Renal pelvis (tissue), 12 donors: ENCODE measurements at places on chromosomes 3 and 15. TPM values are rescaled to one million over a fixed set of nuclear protein-coding genes. Genes with fewer than 3 reads are reported as not detected.
A peak's percentile ranks its signal among the peaks of the same experiment; 100 is the strongest.

ACVR2B gene
- 21.8 TPM for polyA plus RNA-seq

A4GNT gene
- polyA plus RNA-seq = 2.8 TPM

GRK7 gene
- 0.13 TPM for polyA plus RNA-seq

UBXN7 gene
- polyA plus RNA-seq = 37.9 TPM

KNG1 gene
- 84.2 TPM for polyA plus RNA-seq

CDCP1 gene
- 1.0 TPM for polyA plus RNA-seq

UCN2 gene
- polyA plus RNA-seq = 0.40 TPM

GPR62 gene
- polyA plus RNA-seq = 0.64 TPM

PTX3 gene
- polyA plus RNA-seq = 3.3 TPM

THRB gene
- 35.9 TPM for polyA plus RNA-seq

FMN1 gene
- polyA plus RNA-seq = 19.5 TPM

GNAT1 gene
- 0.03 TPM for polyA plus RNA-seq

PAQR5 gene
- polyA plus RNA-seq = 40.6 TPM

STRIT1 gene
- polyA plus RNA-seq = 1.6 TPM

TMEM202 gene
- not detected for polyA plus RNA-seq

PPP1R14D gene
- polyA plus RNA-seq = 0.50 TPM

DNA sequence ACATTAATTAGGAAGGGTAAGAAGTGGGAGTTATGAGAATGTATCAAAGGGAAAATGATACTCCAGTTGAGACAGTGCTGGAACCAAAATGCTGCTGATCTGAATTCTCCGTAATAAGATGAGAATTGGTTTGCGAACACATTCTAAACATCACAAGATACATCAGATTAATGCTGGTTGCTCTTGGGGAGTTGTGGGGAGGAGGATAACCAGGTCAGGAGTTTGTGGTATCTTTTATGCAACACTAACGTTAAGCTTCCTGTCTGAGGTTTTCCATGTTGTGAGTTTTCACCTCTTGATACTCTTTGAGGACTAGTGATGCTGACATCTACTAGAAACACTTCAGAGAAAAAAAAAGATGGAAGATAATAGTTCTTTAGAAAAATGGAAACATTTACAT lies 47.2 kb downstream of the PPARG start:
- no peak for DNase-seq

DNA sequence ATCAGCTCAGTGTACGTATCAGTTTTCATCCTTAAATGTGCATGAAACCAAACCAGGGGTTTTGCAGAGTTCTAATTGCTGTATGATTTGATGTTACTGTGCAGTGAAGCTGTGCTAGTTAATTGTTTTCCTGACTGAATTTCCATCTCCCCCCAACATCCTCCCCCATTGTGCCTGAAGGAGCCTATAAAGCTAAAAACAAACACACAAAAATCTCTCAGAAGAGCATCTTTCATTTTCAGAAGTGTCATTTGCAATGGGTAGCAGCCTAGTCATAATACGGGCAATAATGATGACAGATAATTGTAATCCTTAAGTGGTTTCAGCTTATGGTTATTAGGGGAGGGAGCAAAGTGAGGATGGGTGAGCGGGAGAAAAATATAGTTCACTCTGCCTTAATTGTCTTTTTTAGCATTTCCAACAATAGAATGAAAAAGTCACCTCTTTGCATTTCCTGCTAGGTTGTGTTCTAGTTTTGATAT lies 207.9 kb upstream of the TBL1XR1 start:
- DNase-seq = no peak

- no peak for DNase-seq
Measured at GRCh38 chr15:89799011-89799911, 15.4 kb downstream of the ANPEP start.

DNA sequence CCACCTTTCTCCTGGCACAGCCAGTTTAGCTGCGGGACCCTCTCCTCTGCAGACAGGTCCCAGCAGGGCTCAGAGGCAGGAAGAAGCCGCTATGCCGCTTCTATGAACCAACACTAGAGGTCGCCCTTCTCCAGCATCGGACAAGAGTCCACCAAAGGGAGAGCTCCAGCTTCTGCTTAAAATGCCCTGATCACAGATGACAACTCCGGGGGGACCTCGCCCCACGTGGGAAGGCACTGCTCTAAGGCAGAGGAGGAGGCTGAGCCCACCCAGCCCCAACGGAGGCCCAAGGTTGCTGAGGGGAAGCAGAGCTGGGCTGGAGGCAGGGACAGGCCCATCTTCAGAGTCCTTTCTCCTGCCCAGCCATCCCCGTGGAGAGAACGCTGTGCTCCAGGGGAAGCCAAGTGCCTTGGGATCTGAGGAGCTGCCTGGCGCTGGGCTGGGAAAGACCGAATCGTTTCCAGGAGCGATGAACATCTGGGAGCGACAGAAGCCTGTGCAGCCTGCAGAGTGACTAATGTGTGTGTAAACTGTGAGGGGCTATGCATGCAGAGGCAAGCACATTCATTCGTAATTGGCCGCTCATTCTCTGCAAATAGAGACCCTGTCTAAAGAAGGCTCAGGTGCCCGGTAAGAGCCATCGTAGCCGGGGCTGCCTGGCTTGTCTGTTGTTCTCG lies 43.5 kb upstream of the BDH1 start:
- peak; percentile 73 for DNase-seq

DNA sequence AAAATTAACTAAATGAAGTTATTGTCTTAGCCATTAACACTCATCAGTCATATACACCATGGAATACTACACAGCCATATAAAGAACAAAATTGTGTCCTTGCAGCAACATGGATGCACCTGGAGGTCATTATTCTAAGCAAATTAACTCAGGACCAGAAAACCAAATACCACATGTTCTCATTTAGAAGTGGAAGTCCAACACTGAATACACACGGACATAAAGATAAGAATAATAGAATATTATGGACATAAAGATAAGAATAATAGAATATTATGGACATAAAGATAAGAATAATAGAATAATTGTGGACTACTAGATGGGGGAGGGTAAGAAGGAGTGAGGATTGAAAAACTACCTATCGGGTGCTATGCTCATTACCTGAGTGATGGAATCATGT lies 122.3 kb downstream of the CHL1 start:
- DNase-seq = no peak

GRCh38 chr15:29101491-29101890 lies 168.1 kb downstream of the NSMCE3 start:
- no peak for DNase-seq

GRCh38 chr15:85607141-85607806 lies 187.5 kb downstream of the KLHL25 start:
- no peak for DNase-seq

- no peak for DNase-seq
Measured at GRCh38 chr3:10996345-10997013, 3.9 kb downstream of the SLC6A1 start.

- peak; percentile 71 for DNase-seq
Measured at GRCh38 chr15:52139599-52140462, 27.3 kb upstream of the BCL2L10 start.

DNA sequence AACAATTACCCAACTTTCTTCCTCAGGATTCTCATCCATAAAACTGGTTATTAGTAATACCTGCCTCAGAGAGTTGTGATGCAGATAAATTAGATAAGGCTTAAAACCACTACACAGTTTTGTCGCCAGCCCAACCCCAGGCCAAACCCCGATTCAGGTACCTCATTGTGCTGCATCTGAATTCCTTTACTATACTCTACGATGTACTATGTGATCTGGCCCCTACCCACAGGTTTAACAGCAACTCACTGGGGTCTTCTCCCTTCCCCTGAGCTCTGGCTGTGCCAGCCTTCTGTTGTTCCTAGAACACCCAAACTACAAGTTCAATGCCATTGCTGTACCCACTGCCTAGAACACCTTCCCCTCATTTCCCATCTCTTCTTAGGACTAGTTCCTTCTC lies 64.6 kb downstream of the MYO5A start:
- no peak for DNase-seq

DNA sequence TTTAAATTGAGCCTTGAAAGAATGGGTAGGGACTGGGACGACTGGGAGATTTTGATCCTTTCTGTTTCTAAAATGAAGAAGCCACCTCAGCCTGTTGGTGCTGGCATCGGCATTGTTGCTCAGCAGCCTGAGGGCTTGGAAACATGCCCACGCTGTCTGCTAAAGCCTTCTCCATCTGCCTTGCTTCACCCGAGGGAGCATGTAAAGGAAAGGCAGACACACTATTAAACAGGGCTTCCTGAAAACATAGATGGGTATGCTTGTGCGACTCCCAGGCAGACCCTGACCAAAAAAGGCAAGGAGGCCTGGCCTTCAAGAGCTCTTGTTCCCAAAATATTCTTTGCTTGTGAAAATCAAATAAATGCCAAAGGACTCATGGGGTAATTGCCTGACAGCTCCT lies 84.2 kb upstream of the SLC4A7 start:
- no peak for DNase-seq

- no peak for DNase-seq
Measured at GRCh38 chr3:138398791-138399575, 35.4 kb upstream of the ESYT3 start.

GRCh38 chr3:170274641-170275040 lies 52.4 kb downstream of the PRKCI start:
- no peak for DNase-seq

- DNase-seq = no peak
Measured at GRCh38 chr3:177122183-177122856, 75.0 kb downstream of the TBL1XR1 start.

DNA sequence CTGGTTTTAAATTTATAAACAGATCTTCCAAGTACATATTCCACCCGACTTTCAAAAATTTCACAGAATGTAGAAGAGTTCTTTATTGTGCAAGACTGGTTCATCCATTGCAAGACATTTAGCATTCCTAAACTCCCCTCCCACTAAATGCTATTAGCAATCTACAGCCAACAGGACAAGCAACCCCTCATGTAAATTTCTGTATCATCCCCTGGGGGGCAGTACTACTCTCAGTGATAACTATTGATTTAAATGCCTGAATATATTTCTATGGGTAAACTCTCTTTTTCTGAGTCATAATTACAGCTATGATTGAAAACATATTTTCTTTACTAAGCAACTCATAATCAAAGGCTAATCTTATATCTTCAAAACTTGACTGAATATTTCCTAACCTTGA lies 10.7 kb upstream of the SLC15A2 start:
- DNase-seq = peak; percentile 4

DNA sequence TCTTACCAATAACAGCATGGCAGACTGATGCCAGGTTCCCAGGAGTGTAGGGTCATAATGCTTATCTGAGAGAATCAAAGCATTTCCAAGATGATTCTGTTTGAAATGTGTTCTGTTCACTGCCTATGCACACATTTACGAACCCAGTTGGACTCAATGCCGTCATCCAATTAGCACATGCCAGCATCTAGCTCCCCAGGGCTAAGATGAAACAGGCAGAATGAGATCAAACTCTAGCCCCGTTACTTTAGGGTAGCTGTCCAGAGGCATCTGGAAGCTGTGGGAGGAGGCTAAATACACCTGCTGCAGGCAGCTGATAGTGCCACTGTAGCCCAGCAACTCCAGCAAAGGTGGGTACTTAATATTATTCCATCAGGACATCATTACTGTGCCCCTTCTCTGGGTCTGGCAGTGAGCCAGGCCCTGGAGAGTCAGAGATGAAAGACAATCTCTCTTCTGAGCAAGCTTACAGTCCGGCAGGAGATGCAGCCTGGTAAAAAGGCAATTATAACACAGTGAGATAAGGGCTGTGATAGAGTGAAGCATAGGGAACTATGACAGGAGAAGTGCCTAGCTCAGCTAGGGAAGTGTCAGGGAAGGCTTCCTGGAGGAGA lies 156.4 kb upstream of the PPP2R3A start:
- no peak for DNase-seq

DNA sequence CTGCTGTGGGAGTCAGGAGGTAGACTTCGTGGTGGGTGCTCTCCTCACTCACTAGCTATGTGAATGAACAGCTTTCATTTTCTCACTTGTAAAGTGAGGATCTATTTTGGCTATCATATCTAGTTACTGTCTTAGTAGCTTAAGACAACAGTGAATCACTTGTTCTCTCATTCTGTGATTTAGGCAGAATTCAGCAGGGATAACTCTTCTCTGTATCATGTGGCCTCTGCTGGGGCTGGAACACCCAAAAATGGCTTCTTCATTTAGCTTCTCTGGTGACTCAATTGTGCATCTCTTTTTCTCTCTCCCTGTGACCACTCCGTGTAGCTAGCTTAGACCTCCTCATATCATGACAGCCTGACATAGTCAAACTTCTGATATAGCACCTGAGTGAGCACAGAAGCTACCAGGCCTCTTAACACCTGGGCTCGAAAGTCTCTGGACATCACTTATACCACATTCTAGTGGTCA lies 68.4 kb downstream of the BFSP2 start:
- DNase-seq = no peak

GRCh38 chr15:71296315-71296679 lies 181.0 kb downstream of the THSD4 start:
- no peak for DNase-seq

DNA sequence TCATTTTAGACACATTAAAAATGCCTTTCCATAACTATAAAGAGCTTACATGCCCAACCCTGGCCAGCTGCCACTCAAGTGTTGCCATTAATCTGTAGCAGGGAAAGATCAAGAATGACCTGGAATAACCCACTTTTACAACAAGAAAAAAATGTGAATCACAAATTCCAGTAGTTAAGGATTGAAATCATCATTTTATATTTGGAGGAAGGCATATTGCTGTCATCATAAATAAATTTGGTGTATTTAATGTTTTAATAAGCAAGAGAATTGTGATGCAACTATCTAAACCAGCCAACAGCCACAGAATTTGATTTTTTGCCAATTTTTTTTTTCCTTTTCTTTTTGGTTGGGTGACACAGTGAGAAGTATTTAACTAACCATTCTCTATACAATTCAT lies 240.0 kb upstream of the SEMA6D start:
- DNase-seq = no peak

- peak; percentile 46 for DNase-seq
Measured at GRCh38 chr3:70531063-70531657, 218.7 kb upstream of the MDFIC2 start.

DNA sequence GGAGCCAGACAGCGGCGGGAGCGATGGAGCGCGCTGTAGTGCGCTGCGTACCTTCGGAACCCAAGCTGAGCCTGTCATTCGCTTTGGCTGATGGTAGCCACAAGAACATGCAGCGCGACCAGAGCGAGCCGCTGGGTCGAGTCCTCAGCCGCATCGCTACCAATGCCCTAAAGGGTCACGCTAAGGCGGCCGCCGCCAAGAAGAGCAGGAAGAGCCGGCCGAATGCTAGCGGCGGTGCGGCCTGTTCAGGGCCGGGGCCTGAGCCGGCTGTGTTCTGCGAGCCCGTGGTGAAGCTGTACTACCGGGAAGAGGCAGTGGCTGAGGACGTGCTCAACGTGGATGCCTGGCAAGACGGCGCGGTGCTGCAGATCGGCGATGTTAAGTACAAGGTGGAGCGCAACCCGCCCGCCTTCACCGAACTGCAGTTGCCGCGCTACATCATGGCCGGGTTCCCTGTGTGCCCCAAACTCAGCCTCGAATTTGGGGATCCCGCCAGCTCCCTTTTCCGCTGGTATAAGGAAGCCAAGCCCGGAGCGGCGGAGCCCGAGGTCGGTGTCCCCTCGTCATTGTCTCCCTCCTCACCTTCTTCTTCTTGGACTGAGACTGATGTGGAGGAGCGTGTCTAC lies 498 bp downstream of the PDE12 start:
- no peak for DNase-seq
